ENCODE measurements at places on chromosomes 3 and 15.
A peak's percentile ranks its signal among the peaks of the same experiment; 100 is the strongest.

DNA sequence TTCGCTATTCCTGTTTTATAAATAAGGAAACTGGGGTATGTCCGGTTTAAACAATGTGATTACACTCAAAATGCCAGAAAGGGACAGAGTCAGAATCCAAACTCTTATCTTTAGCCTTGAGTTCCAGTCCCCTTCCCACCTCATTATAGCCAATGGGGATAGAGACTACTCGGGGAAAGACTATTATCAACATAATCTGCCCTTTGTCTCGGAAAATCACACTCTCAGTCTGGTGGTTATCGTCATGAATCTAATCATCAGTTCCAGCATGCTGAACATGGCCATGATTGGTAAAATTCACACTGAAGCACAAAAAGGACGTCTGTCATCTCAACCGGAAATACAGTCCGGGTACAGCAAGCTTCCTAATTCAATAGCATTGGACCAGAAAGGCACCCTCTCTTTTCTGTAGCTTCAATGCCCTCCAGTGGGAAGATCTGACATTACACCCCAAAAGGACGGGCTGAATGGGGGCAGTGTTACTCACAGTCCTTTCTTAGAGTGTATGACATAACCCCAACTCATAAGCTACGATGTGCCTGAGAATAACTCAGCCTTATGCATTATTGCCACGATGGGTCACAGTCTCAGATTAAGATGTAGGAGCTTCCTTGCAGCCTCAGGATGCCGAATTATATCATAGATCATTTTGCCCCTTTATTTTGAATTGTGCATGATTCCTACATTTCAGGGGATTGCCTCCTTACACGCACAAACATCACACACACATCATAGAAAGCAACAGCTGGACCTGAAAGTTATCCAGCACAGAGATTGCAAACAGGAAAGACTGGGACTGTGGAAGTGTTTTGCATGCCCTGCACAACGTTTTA is 390.4 kb upstream of the LMCD1 start:
- DNase-seq: peak; percentile 72

GRCh38 chr15:57324590-57324890 is 51.8 kb upstream of the CGNL1 start:
- no peak for DNase-seq

- no peak for DNase-seq
Measured at GRCh38 chr3:124282751-124283651, 291.1 kb upstream of the ROPN1 start.

GRCh38 chr3:171825222-171825828 is 15.0 kb upstream of the PLD1 start:
- DNase-seq: peak; percentile 95

DNA sequence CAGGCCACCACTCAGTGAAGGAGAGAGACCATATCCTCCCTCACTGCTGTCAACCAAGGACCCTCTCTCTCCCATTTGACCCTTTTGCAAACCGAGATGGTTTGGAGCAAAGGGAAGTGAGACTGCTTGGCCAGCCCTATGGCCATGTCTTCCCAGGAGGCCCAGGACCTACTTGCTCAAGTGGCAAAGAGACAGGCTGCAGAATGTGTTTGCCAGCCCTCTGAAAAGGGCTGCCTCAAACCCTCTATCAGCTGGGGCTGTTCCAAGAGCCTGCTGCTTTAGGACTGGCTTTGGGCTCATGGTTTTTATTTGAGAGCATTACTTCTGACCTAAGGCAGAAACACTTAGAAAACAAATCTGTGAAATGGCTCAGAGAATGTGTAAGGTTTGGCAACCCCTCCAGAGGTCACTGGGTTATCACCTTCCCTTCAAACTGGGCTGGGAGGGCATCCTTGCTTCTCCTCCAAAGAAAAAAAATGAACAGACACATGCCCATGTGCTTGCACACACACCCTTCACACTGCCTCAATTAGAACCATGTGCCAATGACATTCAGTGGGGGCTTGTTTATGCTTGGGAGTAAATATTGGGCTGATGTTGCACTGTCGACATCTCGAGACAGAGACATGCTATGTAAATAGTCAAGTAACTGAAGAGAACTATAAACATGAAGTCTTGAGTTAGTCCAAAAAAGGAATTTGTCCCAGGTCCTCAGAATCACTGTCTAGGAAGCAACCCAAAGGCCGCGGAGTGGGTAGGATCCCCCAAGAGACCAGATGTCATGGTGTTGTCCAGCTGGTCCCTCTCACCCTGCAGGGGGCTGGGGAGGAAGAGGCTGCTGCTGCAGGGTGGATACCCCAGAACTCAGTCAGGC is 49.8 kb upstream of the CTDSPL start:
- no peak for DNase-seq

GRCh38 chr15:95468820-95469219 is 861.7 kb upstream of the NR2F2 start:
- DNase-seq: no peak

Data from MCF 10A (cell line).